ENCODE measurements at places on chromosomes 6 and 20.
A peak's percentile ranks its signal among the peaks of the same experiment; 100 is the strongest.

GRCh38 chr6:31547727-31548543 lies 527 bp downstream of the NFKBIL1 start:
- peak overlapping the region; percentile 93 for H3K4me3 ChIP-seq
- peaks cover 12% of the 10 kb centered on the region for H3K27me3 ChIP-seq
- no peaks in the 10 kb centered on the region for H3K36me3 ChIP-seq

- H3K27me3 ChIP-seq = no peaks in the 10 kb centered on the region
- no peaks in the 10 kb centered on the region for H3K36me3 ChIP-seq
- no peak overlapping the region for H3K4me3 ChIP-seq
- no peak overlapping the region for H3K27ac ChIP-seq
- no peaks in the 10 kb centered on the region for H3K4me1 ChIP-seq
Observed at GRCh38 chr6:152399399-152399798, 237.8 kb downstream of the SYNE1 start.

GRCh38 chr6:40308533-40309306 lies 278.4 kb downstream of the LRFN2 start:
- peaks cover 2% of the 10 kb centered on the region for H3K4me1 ChIP-seq
- DNase-seq = peak; percentile 91
- no peak overlapping the region for H3K27ac ChIP-seq

DNA sequence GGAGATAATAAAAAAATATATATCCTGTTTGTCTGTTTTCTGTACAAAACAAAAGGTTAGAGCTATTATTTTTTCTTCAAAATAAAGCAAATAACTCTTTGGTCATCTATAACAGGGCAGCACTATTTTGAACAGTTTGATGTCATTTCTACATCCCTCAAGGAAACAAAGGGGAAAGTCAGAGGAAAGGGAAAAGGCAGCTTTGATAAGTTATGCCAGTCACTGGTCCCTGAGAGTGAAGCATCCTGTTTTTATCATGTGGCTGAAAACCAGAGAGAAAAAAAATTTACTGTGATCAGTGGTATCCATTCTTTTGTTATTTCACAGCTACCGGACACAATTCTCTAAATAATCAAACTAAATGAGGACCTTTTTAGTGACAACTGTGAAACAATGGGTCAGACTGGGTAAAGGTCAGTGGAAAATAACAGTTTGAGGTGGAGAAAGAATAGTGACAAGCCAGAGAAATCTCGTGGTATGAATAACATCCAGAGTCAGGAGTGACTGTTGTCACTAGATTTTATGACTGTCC lies 356.0 kb downstream of the HDGFL1 start:
- H3K4me1 ChIP-seq = peaks cover 42% of the 10 kb centered on the region
- no peak for DNase-seq
- peaks cover 2% of the 10 kb centered on the region for H3K27me3 ChIP-seq
- no peak overlapping the region for H3K4me3 ChIP-seq
- no peaks in the 10 kb centered on the region for H3K36me3 ChIP-seq
- H3K27ac ChIP-seq = peak overlapping the region; percentile 82

DNA sequence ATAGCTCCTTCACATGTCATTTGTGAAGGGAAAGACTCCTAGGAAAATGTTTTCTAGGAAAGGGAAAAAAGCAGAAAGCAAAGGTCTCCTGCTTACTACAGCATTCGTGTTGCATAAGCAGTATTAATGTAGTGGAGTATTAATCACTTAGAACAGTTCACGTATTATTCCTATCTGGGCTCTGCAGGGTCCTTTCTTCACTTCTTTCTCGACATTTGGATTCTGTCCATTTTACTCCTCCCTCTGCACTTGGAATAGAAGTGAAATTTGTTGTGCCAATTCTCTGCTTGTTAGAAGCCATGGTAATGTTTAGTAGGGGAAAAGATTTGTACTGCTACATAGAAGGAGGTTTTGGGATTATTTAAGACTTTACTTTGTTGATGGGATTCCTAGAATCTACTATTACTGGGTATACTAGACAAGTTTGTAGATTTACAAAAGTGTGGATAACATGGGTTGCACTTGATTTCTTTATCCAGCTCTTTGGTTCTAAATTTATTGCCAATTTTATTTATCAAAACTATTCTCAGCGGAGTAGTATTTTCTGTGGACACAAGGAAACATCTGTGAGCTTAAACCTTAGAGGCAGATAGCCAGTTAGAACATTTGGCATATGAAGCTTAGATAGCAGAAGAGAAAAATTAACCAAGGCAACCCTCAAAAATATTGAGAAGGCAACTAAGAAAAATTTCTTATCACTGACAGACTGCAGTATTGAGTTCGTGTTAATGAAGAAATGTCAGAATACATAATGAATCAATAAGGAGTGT lies 108.4 kb upstream of the ESR1 start:
- no peaks in the 10 kb centered on the region for H3K4me1 ChIP-seq
- DNase-seq = no peak
- no peak overlapping the region for H3K4me3 ChIP-seq
- H3K27me3 ChIP-seq = no peaks in the 10 kb centered on the region
- no peaks in the 10 kb centered on the region for H3K36me3 ChIP-seq

DNA sequence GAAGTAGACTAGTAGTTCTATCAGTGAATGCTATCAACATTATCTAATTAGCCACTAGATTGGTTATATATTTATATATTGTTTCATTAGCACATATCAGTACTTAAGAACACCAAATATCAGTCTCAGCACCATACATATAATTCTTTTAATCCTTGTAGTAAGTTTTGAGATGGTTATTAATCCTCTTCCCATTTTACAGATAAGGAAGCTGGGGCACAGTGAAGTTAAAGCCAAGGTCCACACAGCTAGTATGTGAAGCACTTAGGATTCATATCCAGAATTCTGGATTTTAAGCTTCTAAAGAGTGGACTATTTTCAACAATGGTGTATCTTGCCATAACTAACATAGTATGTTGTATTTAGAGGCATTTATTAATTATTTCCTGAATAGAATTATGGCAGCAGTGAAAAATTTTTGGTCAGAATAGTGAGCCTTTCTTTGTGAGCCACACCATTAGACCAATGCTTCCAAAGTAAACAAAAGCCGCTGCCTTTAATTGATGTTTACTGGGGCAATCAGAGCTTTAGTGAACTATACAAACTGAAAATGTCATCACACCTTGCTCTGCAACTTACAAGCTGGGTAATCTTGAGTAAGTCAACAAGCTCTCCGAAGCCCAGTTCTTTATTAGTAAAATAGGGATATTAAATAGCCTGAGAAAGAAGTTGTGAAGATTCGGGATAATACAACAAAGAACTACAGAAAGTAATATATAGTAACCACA lies 41.9 kb upstream of the HBS1L start:
- no peak for DNase-seq
- H3K4me3 ChIP-seq = no peak overlapping the region
- no peaks in the 10 kb centered on the region for H3K27me3 ChIP-seq
- H3K4me1 ChIP-seq = no peaks in the 10 kb centered on the region

DNA sequence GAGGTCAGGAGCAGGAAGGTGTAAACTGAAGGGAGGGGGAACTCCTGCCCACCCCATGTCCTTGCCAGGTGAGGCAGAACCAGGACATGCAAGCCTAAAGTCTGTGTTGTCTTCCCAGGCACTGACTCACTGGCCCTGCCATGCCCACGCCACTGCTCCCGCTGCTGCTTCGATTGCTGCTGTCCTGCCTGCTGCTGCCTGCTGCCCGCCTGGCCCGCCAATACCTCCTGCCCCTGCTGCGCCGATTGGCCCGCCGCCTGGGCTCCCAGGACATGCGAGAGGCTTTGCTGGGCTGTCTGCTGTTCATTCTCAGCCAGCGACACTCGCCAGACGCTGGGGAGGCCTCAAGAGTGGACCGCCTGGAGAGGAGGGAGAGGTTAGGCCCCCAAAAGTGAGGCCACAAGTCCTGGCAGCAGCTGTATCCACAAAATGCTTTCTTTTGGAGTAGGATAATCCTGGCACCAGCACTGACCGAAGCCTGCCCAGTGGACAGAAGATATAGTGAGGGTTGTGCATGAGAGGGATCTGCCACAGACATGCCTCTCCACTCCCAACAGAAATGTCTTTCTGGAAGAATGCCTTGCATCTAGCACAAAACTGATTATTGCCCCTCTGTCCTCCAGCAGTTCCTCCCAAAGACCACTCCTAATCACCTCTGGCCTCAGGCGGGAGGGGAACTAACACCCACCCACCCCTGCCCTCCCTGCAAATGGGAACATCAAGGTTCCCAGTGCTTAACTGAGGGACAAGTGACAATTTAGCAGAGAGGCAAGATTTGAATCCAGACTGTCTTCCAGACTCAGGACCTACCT lies 812 bp downstream of the MYMX start:
- H3K4me1 ChIP-seq = peaks cover 8% of the 10 kb centered on the region
- no peaks in the 10 kb centered on the region for H3K36me3 ChIP-seq
- H3K27ac ChIP-seq = no peak overlapping the region

DNA sequence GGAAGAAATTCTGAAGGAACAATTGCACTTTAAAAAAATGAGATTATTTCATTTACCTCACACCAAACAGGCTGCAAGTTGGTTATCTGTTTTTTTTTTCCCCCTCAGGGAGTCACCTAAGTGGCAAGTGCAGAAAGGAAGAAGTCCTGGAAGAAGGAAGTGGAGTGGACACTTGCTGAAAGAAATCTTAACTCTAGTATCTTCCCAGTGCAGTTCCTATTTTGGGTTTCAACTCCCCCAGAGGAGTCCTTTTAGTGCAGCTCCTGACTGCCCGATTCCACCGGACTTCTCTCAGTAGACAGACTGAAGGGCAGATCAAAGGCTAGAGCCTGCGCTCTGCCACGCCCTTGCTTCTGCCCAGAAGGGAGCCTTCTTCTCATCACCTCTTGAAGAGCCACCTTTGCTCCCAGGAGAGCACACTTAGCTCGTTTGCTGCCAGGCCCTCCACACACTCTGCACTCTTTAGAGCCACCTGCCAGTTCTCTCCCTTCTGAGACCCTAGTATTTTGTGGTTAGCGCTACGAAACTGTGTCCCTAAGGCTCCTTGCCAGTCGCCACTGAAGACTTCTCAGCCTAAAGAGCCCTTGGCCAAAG lies 4.9 kb downstream of the MTCL3 start:
- H3K27ac ChIP-seq = peak overlapping the region; percentile 71
- H3K36me3 ChIP-seq = peaks cover 11% of the 10 kb centered on the region
- peaks cover 30% of the 10 kb centered on the region for H3K4me1 ChIP-seq

GRCh38 chr6:83055366-83055964 lies 10.2 kb downstream of the UBE3D start:
- H3K27ac ChIP-seq = no peak overlapping the region
- peak; percentile 42 for DNase-seq
- peaks cover 6% of the 10 kb centered on the region for H3K4me1 ChIP-seq
- H3K4me3 ChIP-seq = no peak overlapping the region
- no peaks in the 10 kb centered on the region for H3K36me3 ChIP-seq
- H3K27me3 ChIP-seq = peaks cover 1% of the 10 kb centered on the region

DNA sequence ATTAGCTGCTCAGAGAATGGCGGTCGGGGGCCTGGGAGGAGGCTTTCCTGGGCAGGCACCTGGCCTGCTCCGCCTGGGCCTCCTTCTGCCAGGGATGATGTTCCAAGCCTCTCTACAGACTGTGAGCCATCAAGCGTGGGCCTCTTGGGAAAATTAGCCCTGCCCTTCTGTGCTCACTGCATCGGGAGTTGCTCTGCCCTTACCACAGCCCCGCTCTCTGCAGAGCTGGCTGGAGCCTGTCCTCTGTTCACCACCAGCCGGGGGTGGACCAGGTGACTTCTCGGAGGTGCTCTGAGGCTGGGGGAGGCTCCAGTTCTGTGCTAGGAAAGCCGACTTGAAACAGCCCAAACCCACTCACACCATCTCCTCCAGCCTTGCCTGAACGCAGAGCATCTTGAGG lies 24.2 kb downstream of the MDGA1 start:
- peak; percentile 76 for DNase-seq
- peak overlapping the region; percentile 63 for H3K4me3 ChIP-seq
- H3K27ac ChIP-seq = peak overlapping the region; percentile 73
- peaks cover 3% of the 10 kb centered on the region for H3K27me3 ChIP-seq
- H3K36me3 ChIP-seq = no peaks in the 10 kb centered on the region

DNA sequence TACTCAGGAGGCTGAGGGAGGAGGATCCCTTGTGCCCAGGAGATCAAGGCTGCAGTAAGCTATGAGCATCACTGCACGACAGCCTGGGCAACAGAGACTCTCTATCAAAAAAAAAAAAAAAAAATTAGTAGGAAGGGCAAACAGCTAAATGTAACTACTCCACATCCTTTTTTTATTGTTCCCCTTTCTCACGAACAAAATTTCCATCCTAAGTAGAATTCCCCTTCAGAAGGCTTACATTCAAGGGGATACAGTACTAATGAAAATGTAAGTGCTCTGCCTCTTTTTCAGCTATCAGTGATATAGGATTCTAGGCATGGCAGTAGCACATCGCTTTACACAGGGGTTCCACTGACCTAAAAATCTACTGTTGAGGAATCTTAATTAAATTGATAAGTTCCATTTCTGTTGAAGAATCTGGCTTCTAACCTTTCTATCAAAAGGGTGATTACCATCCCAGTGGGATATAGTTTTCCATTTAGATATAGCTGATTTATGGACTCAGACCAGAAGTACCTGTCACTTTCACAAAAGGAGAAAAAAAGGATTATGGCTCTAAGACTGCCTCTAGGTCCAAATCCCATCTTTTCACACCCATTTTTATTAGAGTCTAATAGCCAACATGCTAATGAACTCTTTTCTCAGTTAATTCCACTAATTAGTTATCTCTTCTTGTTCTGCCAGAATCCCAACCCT lies 2.6 kb downstream of the B4GALT5 start:
- H3K4me1 ChIP-seq = peaks cover 24% of the 10 kb centered on the region
- peaks cover 5% of the 10 kb centered on the region for H3K27me3 ChIP-seq
- H3K27ac ChIP-seq = no peak overlapping the region
- peak overlapping the region; percentile 93 for H3K4me3 ChIP-seq
- H3K36me3 ChIP-seq = no peaks in the 10 kb centered on the region

All from glutamatergic neuron (in vitro differentiated cells).